AG09309 (cell line): ENCODE measurements at places on chromosomes 6 and 20.

GRCh38 chr6:118335325-118335816 lies 212.7 kb upstream of the PLN start:
- DNase-seq = no peak

DNA sequence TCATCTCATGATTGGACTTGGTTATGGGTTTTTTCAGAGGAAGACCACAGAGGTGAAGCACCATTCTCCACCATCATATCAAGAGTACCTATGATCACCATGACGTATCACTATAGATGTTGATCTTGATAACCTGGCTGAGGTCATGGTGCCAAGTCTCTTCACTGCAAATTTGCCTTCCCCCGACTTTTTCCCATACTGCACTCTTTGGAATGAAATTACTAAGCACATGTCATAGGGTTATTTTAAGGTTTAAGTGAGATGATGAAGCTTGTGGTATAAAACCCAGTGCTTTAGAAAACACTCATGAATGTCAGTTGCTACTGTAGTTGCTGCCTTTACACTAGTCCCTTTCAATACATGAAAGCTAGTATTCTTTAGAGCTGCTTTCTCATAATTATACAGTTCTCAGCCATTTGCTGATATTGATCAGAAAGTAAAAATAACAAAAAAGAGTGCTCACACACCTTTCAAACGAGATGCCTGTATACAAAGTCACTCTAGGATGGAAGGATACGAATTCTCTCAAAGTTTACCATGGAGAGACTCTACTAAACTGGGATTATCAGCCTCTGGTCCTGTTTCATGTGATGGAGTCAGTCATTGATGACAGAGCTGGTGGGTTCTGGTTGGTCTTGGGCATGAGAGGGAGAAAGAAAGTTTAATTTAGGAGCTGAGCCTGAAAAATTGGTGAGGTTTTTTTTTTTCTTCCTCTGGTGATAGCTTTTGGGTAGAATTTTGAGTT lies 228.1 kb downstream of the PRL start:
- DNase-seq = no peak

- peak; percentile 100 for DNase-seq
Observed at GRCh38 chr6:37244430-37245310, 12.9 kb upstream of the TBC1D22B start.

GRCh38 chr6:114989279-114989964 lies 646.6 kb upstream of the HS3ST5 start:
- DNase-seq = no peak

DNA sequence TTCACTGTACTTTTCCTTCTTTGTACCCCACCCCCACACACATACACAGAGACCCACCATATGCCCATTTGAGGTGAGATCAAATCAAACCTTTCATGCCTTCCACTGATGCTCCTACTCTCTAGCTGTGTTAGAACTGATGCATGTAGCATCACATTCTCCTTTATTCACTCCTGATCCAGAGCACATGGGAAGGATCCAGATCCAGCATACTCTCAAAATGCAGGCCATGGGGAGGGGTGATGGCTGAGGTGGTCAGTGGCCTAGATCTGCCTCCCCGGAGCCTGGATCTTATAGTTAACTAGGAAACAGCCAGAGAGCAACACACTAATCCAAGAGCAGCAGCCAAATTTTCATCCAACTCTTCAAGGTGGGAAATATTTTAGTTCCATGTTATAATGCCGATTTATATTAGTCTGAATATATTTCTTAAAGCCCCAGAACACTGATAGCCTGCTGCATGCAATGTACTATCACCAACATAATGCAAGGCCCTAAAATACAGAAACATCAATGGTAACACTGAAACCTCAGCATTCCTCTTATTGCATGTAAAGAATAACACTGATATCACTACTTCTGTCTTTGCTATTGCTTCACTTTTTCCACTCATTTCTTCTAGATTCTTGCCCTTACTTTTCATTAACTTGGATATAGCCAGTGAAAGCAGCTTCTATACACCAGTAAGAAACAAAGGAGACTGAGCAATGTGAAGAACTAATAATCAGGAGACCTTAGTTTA lies 126.8 kb upstream of the BEND6 start:
- DNase-seq = no peak

- no peak for DNase-seq
Observed at GRCh38 chr6:44000164-44000842, 126.9 kb downstream of the MRPL14 start.

DNA sequence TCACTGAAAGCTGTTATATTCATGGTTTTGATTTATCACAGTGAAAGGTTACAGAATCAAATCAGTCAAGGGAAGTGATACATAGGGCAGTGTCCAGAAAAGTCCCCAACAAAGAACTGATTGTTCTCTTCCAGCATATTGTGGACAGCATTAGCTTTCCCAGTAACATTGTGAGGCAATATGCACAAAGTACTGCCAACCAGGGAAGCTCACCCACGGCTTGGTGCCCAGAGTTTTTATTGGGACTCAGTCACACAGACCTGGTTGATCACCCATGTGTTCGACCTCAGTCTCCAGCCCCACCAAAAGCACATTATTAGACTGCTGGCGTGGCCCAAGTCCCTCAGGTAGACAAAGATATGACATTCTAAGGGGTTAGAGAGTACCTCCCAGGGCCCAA lies 76.0 kb downstream of the LCA5 start:
- no peak for DNase-seq

GRCh38 chr6:98639089-98639635 lies 195.2 kb upstream of the POU3F2 start:
- no peak for DNase-seq

GRCh38 chr6:17856306-17856705 lies 131.1 kb downstream of the KIF13A start:
- DNase-seq = no peak

- DNase-seq = no peak
Observed at GRCh38 chr6:106510090-106510970, 119.0 kb downstream of the RTN4IP1 start.

DNA sequence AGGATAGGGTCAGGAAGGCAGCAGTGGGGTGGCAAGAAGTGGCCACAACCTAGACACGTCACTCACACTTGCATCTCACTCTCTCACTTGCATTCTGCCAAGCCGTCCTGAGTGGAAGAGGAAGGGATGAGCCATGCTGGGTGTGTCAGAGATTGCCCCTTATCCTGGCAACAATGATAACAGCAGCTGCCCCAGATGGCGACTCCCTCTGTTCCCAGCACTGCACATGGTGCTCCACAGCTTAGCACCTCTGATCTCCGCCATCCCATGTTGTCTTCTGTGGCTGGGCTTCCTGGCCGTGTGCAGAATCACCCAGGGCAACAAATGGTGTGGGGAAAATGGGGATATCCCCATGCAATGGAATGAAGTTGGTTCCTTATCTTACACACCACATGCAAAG lies 11.1 kb downstream of the KCNB1 start:
- DNase-seq = no peak

DNA sequence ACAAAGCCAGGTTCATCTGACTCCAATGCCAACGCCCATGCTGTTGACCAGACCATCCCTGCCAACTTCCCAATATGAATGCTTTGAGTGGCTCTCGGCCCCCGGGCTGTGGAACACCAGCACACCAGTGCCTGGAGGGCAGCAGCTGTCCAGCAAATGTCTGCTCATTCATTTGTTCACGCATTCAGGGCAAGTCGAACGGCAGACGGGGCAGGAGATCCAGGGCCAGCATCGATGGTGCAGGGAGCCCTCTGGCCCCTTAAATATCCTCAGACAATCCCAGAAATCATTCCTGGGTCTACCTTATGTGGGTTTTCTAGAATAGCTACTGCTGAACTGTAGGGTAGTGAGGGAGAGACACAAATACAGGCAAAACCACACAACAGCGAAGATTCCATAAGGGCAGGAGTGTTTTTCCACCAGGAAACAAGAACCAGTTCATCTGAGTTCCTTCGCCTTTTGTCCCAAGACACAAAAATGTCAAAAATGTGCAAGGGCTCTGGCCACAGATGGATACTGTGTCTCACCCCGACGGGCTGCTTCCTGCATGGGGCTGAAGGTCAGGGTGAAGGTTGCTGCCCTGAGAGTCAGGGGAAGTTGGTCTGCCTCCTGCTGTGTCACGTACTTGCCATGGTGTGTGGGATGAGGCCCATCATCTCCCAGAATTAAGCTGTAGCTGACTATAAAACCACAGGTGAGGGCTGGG lies 15.5 kb downstream of the RIPOR3 start:
- no peak for DNase-seq

- no peak for DNase-seq
Observed at GRCh38 chr6:155026706-155027045, 31.6 kb downstream of the TIAM2 start.

DNA sequence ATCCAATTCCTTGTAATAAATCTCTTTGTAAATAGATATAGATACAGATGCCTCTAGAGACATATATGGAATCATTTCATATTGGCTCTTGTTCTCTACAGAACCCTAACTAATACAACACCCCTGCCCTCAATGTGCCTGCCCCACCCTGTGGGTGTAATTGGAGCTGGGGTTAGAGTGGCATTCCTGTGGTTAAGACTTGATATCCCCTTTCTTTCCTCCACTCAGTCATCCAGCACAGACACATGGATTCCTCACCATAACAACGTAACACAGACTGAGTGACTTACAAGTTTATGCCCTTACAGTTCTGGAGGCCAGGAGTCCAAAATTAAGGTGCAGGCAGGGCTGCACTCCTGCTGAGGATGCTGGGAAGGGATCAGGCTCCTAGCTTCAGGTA lies 42.8 kb downstream of the C6orf118 start:
- DNase-seq = no peak

- no peak for DNase-seq
Observed at GRCh38 chr6:160756871-160757270, 54.8 kb downstream of the PLG start.

DNA sequence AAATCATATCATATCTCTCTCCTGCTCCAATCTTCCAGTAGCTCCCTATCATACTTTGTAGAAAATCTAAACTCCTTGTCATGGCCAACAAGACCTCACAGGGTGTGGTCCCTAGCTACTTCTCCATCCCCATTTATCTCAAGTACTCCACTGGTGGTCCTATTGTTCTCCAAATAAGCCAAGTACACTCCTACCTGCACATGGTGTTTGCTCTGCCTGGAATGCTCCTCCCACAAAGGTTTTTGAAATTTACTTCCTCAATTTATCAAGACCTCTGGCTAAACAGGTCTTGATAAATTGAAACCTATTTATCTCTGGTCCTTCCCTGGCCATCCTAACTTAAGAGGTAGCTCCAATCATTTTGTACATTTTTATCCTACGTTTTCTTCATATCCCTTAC lies 12.1 kb downstream of the TMX4 start:
- no peak for DNase-seq
